Sigmoid colon (tissue), 7 donors: ENCODE measurements at places on chromosomes 11 and 22. TPM values are rescaled to one million over a fixed set of nuclear protein-coding genes. Genes with fewer than 3 reads are reported as not detected.

COPB1 gene
- 75.9 TPM for total RNA-seq

ARHGAP20 gene
- 3.9 TPM for total RNA-seq

- H3K4me1 ChIP-seq: no peaks in the 10 kb centered on the region
- H3K4me3 ChIP-seq: no peak overlapping the region
- H3K36me3 ChIP-seq: no peaks in the 10 kb centered on the region
- H3K27me3 ChIP-seq: no peaks in the 10 kb centered on the region
These were observed 393.7 kb downstream of the TMEM135 start for GRCh38 chr11:87431392-87431791.

- no peaks in the 10 kb centered on the region for H3K36me3 ChIP-seq
- no peaks in the 10 kb centered on the region for H3K27me3 ChIP-seq
- H3K27ac ChIP-seq: no peak overlapping the region
- no peak for DNase-seq
- no peaks in the 10 kb centered on the region for H3K4me1 ChIP-seq
- H3K4me3 ChIP-seq: no peak overlapping the region
These were observed 18.5 kb upstream of the FEZ1 start for GRCh38 chr11:125514336-125515101.
